Cardiac septum (tissue), 1 donor: ENCODE measurements at places on chromosomes 12 and 14.

DNA sequence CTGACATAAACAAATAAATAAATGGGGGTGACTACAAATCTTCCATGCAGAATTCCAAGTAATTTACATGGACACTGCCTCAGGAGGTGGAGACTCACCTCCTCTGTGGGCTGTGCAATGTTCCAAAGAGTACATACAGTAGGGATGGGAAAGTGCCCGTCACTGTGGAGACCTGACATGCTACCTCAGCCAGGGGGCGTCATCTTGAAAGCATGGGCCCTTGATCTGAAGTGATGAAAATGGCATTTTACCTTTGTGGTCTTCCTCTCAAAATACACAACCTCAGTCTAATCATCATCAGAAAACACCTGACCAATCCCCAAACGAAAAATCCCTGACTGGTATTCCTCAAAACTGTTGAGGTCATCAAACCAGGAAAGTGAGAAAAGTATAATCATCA is 48.4 kb downstream of the ANAPC7 start:
- DNase-seq = no peak

DNA sequence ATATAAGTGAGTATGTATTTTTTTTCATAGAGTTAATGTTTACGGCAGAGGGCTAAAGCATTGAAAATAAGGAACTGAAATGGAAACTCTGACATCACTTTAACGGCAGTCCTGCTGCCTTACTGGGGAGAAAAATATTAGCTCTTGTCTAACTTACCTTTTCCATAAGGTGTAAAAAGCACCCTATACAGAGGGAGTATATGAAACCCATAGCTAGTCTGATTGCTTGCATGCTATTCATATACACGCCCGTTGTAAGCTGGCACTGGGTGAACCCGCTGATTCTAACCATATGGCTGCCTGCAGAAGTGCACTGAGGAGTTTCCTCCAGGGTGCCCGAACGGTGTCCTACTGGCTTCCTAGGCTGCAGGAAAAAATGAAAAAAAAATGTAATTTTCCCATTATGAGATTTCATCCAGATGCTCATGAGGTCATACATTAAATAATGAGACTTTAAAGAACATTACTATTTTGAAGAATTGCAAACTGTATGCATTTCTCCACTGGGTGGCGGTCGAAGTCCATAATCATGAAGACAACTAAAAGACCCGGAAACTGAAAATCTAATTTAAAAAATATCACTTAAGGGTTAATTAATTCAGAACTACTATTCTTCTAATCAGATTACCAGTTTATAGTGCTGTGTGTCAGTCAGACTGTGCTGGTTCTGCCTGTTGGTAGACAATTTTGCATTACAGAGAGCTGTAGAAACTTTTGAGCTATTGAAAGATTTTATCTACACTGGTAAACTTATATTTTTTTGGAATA is 144.7 kb downstream of the ALX1 start:
- no peak for DNase-seq

GRCh38 chr14:68039593-68039992 is 220.0 kb downstream of the RAD51B start:
- no peak for DNase-seq

GRCh38 chr12:131055093-131055465 is 101.4 kb downstream of the ADGRD1 start:
- DNase-seq = peak; percentile 38

- no peak for DNase-seq
These were observed 13.2 kb downstream of the KCNH5 start for GRCh38 chr14:63032076-63032475.

DNA sequence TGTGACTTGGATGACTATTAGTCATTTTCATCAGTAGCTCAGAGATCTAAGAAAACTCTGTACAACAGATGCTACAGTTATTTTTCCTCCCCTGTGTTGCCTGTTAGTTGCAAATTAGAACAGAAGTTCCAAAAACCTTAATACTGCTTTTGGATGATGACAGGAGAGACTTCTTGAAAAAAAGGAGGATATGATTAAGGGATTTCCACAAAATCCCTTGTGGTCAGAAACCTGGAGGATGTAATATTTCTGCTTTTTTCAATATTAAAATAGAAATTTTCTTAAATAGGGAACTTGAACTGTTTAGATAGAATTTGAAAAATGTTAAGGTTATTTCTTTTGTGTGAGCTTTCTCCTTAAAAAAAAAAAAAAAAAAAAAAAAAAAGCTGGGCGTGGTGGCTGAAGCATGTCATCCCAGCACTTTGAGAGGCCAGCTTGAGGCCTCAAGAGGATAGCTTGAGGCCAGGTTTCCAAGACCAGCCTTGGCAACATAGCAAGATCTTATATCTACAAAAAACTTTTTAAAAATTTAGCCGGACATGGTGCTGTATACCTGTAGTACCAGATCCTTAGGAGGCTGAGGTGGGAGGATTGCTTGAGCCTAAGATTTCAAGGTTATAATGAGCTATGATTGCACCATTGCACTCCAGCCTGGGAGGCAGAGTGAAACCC is 14.1 kb downstream of the CMAS start:
- no peak for DNase-seq

GRCh38 chr12:72261885-72262284 is 10.3 kb upstream of the TRHDE start:
- DNase-seq = no peak

DNA sequence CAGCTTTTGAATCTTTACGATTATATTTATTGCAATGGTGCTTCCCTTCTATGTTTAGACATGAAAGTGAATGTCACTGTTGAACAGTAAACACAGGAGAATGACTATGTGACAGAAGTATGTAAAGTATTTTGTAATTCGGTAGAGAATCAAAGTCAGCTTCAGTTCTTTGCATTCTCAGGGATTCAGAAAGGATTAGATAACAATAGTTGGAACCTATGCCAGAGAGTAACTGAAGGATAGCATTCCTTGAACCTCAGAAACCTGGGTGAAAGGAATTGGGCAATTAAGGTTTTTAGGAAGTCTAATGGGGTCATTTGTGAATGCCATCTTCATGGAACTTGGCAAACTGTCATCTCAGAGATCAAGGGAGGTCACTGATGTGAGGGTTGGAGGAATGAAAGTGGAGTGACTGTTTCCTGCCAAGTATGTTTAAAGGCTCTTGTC is 305.3 kb upstream of the DDHD1 start:
- no peak for DNase-seq

GRCh38 chr12:88413646-88414045 is 166.6 kb downstream of the KITLG start:
- no peak for DNase-seq

GRCh38 chr14:28375295-28375694 is 391.3 kb upstream of the FOXG1 start:
- DNase-seq = no peak

GRCh38 chr14:100067971-100068959 is 3.0 kb downstream of the EVL start:
- DNase-seq = peak; percentile 79

DNA sequence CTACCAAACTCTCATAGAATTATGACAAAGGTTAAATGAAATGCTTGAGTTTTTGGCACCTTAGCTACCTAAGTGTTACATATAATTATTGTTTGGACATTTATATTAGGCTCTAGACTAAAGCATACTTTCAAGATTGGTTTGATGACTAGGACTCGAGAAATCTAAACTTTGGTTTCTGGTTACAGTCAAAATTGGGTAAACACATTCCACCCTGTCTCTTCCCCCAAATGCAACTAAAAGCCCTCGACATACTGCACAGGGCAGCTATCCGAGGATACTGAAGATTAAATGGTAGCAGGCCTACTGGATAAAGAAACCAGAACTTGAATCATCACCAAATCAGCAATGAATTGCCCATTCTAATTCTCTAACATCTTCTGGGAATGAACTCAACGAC is 369.1 kb downstream of the PRKD1 start:
- DNase-seq = no peak

DNA sequence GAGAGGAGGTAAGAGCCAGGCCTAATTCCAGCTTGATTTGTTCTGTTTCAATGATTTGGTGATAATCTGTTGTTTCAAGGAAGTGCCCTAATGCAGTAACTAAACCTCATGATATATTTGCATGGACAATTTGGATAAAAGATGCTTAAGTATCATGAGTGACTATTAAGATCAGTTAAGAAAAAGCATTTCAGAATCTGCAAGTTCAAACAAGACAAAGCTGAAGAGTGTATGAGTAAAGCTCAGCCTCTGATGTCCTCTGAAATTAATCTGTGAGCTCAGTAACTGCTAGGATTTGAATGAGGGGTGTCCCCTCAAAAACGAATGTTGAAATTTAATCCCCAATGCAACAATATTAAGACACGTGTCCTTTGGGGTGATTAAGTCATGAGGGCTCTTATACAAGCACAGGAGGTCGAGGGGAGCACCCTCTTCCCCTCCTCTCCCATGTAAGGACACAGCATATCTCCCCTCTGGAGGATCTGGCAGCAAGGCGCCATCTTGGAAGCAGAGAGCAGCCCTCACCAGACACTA is 949.2 kb downstream of the GALC start:
- no peak for DNase-seq

DNA sequence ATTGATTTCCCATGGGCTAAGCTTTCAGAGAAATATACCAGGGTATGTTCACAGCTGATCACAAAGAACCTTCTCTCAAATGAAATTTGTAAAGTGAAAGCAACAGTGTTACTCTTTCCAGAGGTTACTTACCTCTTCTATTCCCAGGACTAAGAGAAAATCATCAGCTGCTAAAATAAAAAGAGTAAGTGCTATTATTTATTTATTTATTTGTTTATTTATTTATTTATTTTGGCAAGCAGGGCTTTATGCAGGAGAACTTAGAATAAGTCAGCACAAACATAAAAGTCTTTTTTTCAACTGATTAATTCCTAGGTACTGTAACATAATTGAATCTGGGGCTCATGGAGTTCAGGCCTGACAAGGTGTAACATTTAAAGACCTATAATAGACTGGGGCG is 93.9 kb upstream of the SYT10 start:
- no peak for DNase-seq

- DNase-seq = no peak
These were observed 162.8 kb downstream of the SNAPC1 start for GRCh38 chr14:61925043-61925442.

- DNase-seq = no peak
These were observed 22.0 kb downstream of the TSPAN8 start for GRCh38 chr12:71135812-71136176.
